ENCODE measurements at places on chromosomes 7 and 10.

DNA sequence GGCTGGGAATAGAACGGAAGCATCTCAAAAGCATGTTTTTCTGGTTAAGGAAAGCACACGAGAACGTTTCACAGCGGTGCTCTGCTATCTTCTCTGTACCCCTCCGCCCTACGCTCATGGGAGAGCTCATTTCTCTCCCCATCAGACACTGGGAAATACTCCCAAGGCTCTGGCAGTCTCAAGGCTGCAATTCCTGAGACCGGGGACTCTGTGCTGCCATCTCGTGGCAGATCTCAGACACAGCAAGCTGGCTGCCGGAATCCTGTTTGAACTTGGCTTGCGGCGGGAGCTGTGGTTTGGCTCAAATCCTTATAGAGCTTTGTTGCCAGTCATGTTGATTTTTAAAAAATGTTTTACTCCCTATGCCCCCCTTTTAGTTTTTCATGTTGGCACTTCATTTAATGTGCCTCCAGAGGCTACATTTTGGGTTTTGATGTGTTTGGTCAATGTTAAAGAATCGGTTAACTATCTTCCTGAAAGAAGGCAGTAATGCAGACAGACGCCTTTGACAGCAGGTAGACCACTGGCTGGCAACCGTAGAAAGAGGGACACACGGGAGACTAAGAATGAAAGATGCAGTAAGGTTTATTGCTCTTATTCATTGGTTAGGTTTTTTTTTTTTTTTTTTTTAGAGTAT is 27.6 kb downstream of the BMPER start:
- DNase-seq: peak; percentile 14

DNA sequence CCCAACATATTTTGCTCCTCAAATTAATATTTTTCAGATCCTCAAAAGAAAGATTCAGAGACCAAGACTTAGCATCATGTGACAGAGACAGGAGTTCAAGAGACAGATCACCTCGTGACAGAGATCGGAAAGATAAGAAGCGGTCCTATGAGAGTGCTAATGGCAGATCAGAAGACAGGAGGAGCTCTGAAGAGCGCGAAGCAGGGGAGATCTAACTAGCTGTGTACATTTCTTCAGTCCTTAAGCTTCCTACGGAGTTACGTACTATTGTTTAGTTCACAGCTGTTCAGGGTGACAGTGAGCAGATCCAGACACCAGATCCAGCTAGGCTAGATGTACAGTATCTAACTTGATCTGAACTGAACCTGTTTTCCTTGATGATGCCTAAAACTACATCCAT is 61.3 kb downstream of the KLRG2 start:
- DNase-seq: no peak

DNA sequence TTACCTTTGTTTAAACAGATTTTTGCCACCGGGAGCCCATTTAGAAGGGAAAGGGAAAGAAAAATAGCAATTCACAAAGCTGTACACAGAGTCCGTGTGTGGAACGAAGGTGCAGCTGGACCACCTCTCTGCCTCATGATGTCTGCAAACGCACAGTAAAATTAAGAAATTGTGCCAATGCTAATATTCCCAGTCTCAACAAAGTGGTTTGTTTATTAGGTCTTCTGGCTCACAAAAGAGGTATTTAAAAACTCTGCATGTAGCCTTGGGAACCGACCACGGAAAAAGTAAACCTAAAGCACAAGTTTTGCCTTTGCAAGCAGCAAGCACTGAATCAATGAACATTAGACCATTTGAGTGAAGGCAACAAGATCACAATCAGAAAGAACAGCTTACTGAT is 57.7 kb downstream of the CREB3L2 start:
- DNase-seq: no peak

GRCh38 chr10:126278851-126279250 is 109.4 kb downstream of the ADAM12 start:
- no peak for DNase-seq

GRCh38 chr7:26265065-26265464 is 26.6 kb upstream of the SNX10 start:
- no peak for DNase-seq

DNA sequence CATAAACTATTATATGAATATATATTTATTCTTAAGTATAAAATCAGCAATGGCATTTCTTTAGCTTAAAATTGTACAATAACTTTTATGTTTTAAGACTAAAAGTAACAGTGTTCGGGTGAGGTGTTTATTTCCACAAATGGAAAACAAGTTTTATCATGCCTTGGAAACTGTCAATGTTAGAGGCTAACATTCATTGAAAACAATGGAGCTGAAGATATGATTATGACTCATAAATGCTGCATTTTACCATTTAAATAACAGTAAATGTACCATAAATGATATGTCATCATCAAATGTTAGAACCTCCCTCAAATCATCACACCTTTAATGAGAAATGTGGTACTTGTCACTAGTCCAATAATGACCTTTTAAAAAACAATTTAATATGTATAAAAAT is 897.3 kb downstream of the PCDH15 start:
- DNase-seq: no peak

DNA sequence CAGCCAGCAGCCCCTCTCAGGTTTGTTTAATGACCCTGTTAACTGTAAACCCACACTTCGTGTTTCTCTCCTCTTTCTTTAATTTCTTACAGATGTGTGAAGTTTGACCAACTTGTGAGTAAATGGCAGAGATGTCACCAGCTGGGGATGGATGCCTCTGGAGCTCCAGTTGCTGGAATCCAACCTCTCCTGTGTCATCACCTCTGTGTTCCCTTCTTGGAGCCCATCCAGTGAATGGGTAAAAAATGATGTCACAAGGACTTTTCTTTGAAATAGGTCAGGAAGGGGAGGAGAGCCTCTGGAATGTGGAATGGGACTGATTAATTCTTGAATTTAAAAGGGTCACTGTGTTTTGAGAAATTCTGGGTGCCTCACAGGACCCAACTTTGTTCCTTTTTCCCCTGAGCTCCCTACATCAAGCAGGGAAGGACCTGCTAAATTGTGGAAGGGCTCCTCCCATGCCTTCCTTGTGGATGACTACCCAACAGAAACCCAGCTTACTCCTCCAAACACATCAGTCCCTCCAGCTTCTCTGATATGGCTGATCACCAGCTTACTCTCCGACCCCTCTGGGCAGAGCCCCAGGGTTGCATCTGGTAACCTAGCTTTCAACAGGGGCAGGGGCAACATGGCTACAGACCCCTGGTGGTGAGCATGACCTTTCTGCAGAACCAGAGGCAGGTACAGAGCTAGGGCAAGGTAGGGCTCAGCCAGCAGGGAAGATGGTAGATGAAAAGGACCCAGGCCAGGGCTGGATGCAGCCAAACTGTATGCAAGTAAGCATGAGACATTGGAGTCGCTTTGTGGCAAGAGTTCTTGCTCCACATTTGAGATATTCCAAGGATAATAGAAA is 67.5 kb downstream of the STRA8 start:
- no peak for DNase-seq

DNA sequence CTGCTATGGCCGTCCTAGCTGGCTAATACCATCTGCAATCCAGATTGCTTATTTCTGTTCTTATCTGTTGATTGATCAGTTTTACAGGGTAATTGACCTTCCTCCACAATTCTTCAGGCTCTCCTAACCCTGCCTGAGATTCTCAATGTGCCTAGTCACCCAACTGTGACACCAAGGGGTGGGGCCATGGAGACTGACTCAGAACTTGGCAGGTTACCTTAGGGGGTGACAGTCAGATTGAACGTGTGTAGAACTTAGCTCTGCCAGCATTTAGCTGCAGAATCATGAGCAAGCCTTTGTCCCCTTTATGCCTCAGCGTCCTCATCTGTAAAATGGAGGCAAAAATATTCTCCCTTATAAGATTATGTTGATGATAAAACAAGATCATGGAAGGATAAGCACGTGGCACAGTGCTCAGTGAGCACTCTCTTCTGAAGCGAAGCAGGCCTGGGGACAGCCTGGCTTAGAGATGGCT is 19.1 kb upstream of the LEP start:
- DNase-seq: no peak

DNA sequence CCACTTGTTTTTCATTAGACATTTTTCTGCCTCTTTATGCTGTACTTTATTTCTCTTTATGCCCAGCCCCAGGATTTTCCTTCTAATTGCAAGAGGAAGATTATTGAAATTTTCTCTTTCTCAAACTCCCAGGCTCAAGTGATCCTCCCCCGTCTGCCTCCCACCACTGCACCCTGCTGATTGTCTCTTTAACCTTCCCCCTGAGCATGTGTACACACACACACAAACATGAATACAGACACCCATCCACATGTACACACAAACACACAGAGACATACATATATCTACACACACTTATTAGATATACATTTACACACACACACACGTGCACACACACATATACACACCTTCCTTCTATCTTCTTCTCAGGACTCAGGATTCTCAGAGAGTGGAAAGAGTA is 37.3 kb upstream of the MAP3K8 start:
- DNase-seq: no peak

DNA sequence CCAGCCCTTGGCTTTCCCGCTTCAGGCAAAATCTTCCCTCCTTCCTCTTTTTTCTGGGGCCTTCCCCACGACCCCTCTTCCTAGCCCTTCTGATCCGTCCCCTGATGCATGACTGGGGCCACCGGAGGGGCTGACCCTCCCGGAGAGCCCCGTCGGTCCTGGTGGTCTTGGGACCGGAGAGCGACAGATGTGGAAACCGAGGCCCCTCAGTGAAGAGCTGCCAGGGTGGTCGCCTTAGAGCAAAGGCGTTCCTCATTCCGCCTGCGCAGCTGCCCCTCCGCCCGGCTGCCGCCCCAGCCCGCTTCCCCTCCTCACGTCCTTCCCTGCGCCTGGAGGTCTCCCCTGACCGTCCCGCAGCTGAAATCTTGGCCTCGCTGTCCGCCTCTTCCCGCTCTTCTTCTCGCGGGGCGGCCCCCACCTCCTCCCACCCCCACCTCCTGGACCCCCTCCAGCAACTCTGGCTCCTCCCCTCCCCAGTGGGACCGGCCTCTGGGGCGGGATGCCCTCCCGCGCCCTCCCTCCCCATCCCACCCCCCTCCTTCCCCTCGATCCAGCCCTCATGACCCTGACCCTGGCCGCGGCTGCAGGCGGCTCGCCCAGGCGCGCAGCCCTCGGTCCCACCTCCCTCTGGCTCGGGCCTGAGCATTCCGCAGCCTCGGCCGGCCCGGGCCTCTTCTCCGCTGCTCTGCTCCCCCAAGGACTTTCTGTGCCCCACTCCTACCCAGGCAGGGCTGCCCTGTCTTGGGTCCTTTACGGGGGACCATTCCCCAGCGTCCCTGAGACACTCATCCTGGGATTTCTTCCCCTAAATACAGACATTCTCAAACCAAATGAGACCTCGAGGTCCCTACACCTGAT is at the start of gene RARRES2:
TSS of gene RARRES2 (minus strand) at position 367 of the 858 bp plus-strand sequence. CDS start 1,020 bp downstream, outside the sequence.
- DNase-seq: no peak

DNA sequence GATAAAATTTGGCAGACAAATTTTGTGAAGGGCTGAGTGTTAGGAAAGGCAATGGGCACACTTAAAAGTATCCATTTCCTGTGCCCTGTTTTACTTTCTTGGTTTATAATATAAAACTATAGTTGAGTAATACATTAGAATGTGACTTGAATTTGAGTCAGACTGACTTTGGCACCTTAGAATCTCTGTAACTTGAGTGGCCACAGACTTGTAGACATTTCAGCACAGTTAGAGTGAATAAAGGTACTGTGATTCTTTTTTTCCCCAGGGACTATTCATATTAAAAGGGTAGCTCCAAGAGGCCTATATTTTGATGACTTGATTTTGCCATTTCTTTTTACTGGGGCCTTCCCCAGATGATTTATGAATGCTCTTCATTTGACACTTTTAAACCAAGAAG is 22.4 kb downstream of the GBF1 start:
- no peak for DNase-seq

- no peak for DNase-seq
These were observed 19.6 kb downstream of the TTYH3 start for GRCh38 chr7:2651336-2651735.

GRCh38 chr10:90916392-90917237 is 4.3 kb downstream of the ANKRD1 start:
- DNase-seq: no peak

DNA sequence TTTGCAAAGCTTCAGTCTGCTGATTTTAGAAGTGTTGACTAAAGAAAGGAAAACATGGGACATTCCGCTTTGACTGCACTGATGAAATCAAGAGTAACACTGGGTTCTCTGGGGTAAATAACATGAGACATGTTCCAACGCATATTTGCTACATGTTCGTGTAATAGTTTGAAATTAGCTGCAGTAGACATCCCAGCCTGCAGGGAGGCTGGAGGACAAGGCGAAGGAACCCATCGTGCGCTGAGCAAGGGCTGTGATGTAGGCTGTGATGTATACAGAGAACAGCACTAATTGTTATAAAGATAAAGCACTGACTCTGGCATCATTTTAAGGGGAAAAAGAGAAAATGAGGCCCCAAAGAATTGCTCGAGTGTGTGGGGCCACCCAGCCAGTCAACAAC is 40.3 kb downstream of the SFMBT2 start:
- DNase-seq: no peak

- no peak for DNase-seq
These were observed 28.5 kb downstream of the HYCC1 start for GRCh38 chr7:22985436-22985835.

DNA sequence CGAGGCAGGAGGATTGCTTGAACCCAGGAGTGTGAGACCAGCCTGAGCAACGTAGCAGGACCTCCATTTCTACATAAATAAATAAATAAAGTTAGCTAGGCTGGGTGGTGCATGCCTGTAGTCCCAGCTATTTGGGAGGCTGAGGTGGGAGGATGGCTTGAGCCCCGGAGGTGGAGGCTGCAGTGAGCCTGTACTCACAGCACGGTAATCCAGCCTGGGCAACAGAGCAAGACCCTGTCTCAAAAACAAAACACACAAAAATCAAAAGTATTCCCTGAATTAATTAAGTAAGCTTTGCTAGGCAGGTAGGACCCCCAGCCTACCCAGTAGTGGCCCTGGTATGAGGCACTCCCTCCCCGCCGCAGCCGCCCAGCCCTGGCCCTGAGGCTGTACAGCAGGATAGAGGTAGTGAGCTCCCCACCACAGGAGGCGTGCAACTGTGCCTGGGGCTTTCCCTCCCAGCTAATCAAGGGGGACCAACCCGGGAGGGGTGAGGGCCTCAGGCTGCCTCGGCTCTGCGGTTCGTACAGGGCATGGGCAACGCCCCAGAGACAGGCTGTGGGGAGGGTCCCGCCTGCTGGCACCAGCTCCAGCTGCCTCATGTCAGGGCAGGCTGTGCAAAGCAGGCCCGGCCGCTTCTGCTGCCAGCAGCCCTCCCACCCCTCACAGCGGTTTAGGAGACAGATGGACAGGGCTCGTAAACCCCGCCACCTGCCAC is 1.0 kb upstream of the CYP2W1 start:
- no peak for DNase-seq

GRCh38 chr7:146126767-146127509 is 10.3 kb downstream of the CNTNAP2 start:
- DNase-seq: no peak

DNA sequence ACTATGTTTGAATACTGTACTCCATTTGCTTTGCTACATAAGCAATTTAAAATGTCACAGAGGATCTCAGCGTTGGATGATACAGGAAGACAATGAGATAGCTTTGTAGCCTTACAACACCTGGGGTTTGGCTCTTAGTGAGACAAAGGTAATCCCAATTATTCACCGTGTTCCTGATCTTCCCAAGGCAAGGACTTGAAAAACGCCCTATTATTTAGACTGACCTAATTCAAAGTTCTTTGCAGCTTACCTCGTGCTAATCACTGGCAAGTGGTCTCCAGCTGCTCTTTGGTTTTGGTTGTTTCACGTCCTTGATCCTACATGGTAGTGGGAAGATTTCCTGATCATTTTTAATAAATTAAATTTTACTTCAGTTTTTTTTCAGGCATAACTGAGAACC is 23.0 kb upstream of the C7orf33 start:
- no peak for DNase-seq

GRCh38 chr7:47937065-47937687 is 11.1 kb downstream of the PKD1L1 start:
- DNase-seq: no peak
